ENCODE measurements at places on chromosomes 3 and 15.

DNA sequence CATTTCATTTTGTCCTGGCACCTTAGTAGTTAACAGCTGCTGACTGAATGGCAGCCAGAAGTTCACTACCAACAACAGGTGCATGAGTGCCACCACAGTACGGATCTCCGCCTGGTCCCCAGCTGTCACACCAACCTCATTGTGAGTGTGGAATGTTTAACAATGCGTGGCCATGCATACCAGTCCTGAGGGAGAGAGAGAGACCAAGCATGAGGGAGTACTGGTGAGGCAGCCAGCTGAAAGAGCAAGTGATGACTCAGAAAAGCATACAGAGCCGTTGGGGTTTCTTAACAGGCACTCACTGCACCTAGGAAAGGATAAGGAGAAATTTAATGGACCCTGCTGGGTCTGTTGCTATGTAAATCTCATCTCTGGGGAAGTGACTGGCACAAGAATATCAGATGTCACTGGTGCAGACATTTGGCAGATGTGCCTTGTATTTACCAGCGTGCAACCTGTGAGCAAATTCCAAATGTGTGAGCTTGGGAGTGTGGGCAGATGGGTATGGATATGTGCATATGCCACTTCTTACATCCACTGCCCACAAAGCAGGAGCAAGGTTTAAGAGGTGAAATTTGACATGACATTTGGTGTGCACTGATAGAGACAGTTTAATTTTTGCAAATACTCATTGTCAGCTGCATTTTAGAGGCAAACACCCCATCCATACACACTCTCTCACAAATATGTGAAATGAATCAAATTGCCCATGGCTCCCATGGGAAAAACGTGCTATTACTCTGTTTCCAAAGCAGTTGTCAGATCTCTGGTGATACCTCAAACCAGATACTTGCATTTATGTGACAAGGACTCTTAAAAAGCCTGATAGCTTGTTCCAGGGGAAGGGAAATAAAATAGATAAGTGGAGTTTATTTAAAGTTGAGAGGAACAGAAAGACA is 245.2 kb upstream of the ARPP21 start:
- no peak for DNase-seq

DNA sequence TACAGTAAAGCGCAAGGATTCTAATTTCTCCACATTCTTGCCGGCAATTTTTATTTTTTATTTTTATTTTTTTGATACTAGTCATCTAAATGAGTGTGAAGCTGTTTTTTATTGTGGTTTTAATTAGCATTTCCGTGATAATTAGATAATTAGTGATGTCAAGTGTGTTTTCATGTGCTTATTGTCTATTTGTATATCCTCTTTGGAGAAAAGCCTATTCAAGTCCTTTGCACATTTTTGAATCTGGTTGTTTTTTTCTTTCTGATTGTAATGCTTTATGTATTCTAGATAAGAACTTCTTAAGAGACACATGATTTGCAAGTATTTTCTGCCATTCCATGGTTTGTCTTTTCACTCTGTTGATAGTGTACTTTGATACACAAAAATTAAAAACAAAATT is 16.1 kb downstream of the CTDSPL2 start:
- DNase-seq = no peak

DNA sequence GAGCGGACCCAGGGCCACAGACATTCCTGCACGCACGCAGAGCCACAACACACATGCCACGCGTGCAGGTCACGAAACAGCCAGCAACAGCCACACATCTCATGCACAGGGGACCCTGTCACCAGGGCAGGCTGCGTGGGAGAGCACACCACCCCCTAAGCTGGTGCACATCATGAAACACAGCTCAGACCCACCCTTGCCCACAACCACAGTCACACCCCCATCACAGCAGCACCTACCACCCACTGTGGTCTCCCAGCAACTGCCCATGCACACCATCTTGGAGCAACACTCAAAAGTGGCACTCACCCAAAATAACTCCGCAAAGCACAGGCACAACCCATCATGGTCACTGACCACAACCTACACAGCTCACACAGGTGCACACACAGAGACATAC is 75.7 kb downstream of the OCA2 start:
- DNase-seq = no peak

- no peak for DNase-seq
Observed at GRCh38 chr3:68447885-68448284, 484.5 kb downstream of the TAFA4 start.

- DNase-seq = no peak
Observed at GRCh38 chr15:89198934-89199333, 22.4 kb downstream of the RLBP1 start.

- no peak for DNase-seq
Observed at GRCh38 chr15:80974914-80975313, 14.7 kb downstream of the MESD start.

GRCh38 chr15:52086011-52086786 is 26.4 kb downstream of the BCL2L10 start:
- no peak for DNase-seq

GRCh38 chr15:25787855-25788520 is 75.1 kb downstream of the ATP10A start:
- no peak for DNase-seq

DNA sequence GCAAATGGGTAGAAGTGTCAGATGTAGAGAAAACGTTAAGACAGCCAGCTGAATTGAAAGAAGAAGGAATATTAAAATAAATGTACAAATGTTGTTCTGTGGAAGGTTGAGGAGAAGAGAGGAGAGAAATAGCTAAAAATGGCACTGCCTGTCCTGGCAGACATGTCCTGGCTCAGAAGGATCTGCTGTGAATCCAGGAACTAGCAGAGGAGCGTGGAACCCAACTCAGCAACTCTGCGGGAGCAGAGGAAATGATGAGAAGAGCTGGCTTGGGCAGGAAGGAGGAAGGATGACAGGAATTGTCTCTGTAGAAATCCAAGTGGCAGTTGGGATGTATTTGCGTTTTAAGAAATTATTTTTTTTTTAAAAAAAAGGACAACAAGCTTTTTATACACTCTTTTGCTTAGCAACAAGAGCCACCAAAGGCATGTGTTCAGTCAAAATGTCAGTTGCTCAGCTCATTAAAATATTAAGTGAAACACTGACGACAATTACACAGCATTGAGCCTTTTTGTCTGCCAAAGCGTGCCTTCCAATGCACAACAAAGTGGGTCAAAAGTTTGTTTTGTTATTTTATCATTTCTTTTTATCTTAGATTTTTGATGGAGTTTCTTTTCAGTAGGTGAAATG is 16.1 kb downstream of the NANOGP8 start:
- no peak for DNase-seq

- DNase-seq = no peak
Observed at GRCh38 chr15:28030801-28031200, 68.3 kb downstream of the OCA2 start.

DNA sequence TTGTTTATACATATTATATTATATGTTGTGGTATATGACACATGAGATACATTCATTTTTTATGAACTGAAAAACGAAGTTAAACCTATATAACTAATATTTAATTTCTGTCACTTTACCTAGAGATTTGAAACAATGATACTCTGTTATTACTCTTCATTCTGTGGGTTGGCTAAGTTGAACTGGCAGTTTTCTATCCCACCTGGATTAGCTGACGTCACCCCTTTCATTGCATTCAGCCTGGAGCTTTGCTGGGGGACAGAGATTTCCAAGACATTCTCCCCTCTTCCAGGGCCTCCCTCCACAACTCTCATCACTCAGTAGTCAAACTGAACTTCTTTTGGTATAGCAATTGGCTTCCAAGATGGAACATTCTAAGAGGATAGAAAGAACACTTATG is 309.2 kb upstream of the SATB1 start:
- DNase-seq = no peak
